ENCODE measurements at places on chromosomes 16 and 17. TPM values are rescaled to one million over a fixed set of nuclear protein-coding genes. Genes with fewer than 3 reads are reported as not detected.

GRCh38 chr17:63740464-63741142 lies 996 bp downstream of the STRADA start:
- DNase-seq: no peak

DNA sequence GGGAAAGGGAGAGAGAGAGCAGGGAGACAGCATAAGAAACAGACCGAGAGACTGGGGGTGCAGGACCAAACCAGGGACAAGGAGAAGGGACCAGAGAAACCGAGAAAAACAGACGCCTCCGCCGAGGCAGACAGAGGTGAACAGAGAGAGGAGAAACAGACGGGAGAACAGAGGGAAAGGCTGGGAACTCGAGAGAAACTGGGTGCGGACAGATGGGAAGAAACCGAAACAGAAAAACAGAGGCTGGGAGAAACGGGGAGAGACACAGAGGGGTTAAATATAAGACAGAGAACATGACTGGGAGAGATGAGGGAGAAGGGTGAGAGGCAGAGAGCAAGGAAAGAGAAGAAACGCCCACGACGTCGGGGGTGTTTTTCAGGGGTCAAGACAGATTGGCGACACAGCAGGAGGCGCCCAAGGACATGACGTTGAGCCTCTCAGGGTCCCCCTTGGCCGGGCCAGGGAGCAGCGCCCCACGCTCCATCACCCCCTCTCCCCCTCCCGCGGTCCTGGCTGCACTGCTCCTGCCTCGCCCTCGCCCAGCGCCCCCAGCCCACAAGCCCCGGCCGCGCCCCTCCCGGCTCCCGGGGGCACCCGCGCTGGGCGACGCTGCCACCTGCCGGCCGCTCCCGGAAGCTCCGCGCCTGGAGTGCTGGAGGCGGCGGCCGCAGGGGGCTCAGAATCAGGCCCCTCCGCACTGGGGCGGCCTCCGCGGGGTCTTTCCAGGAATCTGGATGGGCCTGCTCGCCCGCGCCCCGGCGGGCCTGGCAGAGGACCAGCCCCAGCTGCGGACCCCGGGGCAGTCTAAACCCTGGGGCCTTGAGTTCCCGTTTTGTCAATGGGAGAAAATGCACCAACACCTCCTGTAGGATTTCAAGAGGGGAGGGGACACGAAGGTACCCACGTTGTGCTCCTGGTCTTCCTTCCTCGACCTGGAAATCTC lies 1.3 kb upstream of the TMEM92 start:
- peak; percentile 64 for DNase-seq

- no peak for DNase-seq
Observed at GRCh38 chr17:4786106-4786511, at the start of gene VMO1. Gene VMO1, minus strand, starts transcription at chr17:4786364. Its CDS starts 12 bp downstream, at chr17:4786352.

Gene KCNH6
- total RNA-seq: not detected

Gene EPX
- not detected for total RNA-seq

Gene ORC6
- total RNA-seq: 48.6 TPM

- no peak for DNase-seq
Observed at GRCh38 chr16:27508476-27508875, 41.2 kb downstream of the GTF3C1 start.

DNA sequence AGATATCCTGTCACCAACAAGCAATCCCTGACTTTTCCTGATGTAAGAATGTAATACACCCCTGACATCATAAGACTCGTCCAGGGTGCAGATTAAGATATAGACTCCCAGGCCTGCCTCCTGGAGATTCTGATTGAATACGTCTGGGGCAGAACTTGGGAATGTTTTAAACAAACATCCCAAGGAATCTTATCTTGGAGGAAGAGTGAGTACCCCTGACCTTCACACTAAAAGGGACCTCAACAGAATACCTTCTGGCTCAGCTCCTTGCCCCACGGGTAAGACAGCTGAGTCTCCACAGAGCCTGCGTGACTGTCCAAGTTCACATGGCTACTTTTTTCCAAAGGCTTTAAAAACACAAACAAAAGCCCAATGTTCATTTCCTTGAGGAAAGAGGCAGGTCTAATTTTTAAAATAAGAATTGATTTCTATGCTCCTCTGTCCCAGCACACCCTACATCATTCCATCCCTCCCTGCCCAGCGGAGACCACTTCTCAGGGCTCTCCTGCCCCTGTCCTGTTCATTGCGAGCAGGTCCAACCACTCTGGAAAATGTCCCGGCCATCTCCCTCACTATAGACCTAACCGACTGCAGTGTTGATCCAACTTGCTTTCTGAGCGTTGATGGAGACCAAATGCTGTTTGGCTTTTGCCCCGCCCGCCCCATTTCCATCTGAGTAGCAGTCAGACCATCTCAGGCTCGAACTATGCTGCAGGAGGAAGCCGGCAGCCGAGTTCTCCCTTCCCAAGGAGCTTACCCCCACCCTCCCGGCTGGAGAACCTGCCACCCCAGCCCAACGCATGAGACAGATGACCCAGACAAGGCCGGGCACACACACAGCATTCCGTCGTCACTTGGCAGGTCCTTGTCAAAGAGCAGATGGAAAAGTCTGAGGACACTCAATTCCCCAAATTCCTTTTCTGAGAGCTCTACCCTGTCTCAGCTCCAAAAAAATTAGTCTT lies 44.1 kb upstream of the MYH10 start:
- DNase-seq: no peak

Gene SKAP1
- 71.7 TPM for total RNA-seq

Gene SCNN1B
- not detected for total RNA-seq

DNA sequence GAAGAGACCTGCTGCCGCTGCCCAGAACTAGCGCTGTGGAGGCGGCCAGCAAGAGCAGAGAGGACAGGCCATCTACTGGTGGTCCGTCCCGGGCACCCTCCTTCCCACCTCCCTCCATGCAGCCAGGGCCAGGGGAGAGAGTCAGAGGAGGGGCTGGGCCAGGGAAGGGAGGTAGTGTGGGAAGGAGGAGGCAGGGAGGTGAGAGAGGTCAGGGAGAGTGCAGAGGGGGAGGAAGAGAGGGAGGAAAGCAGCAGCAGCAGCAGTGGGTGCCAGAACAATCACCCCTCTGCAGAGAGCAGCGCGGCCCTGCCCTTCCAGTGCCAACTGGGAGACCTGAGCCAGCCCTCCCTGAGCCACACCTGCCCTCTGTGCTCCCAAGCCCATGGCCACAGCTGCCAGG lies 6.6 kb downstream of the C16orf95 start:
- no peak for DNase-seq

Gene HIC1
- 13.2 TPM for total RNA-seq

DNA sequence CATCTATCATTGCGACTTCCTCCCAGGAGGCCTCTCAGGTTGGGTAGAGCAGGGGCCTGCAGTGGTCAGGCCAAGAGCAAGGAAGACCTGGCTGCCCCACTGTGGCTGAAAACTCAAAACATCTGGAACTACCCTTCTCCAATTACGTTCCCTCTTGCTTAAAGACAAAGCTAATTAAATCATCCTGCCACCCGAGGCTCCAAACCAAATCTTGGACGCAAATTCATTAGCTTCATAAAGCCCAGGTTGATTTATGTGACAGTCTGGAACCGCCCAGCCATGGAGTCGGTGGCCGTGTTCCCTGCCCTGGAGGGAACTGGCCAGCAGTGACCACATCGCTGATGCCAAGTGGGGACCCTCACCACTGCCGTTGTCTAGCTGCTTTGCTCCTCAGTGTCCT lies 21.4 kb downstream of the GRIN2C start:
- no peak for DNase-seq

- DNase-seq: peak; percentile 80
Observed at GRCh38 chr16:53131363-53132071, 76.7 kb downstream of the CHD9 start.

DNA sequence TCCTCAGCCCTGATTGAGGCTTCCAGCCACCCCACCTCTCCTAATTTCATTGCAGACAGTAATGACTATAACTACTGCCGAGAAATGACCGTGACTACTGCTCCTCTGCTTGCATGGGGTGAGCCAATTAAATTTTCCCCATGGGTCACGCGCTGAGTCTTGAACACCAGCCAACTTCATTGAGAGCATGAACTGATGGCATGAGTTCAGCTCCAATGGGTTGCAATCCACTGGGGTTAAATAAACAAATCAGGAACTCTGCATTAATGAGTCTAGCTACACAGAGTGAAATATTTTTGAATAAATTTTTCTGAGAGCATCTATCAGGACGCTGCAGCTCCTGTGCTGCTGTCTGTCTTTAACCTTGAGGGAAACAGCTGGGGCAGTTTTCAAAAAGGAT lies 61.6 kb upstream of the CLEC3A start:
- DNase-seq: no peak

DNA sequence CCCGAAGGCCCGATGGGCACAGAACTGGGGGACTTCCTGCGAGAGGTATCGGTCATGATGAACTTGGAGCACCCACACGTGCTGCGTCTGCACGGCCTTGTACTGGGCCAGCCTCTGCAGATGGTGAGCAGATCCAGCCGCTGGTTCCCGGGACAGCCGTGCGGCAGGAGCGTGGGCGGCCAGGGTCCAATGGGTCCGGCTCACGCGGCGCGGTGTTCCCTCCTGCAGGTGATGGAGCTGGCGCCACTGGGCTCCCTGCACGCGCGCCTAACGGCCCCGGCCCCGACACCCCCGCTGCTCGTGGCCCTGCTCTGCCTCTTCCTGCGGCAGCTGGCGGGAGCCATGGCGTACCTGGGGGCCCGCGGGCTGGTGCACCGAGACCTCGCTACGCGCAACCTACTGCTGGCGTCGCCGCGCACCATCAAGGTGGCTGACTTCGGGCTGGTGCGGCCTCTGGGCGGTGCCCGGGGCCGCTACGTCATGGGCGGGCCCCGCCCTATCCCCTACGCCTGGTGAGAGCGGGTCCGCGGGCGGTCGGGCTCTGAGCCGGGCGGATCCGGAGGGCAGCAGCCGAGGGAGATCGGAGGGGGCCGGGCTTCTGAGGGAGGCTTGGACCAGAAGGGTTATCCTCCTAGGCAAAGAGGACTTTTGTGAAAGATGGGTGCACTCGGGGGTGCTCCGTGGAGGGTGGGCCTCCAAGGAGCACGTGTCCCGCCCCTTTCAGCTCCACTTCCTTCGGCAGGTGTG lies 3.0 kb downstream of the TNK1 start:
- peak; percentile 84 for DNase-seq

DNA sequence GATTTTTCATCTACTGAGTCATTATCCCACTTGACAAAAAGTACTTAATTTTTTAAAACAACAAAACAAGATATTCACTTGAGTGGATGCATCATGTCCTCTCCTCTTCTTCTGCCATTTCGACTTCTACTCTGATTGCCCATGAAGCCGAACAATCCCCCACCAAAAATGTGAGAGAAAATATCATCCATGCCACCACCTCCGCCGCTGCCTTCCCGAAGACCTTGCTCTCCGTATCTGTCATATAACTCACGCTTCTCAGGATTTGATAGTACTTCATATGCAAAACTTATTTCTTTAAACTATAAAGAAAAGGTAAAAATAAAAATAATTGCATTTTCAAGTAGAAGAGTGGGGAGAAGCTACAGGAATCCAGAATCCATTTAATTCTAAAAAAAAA lies 2.2 kb downstream of the DNAJA2 start:
- no peak for DNase-seq

DNA sequence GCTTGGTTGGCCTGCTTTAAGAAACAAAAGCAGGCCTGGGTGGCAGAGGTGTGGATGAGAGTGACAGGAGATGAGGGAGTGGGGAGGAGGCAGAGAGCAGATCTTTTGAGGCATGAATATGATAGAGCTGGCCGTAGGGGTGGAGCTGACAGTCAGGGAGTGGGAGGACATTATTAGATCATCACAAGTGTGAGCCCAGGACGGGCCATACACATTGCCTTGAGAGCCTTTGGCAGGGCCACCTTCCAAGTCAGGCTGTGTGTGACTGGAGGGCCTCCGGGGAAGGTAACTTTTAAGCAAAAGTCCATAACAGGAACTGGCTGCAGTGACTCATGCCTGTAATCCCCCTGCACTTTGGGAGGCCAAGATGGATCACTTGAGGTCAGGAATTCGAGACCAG lies 26.3 kb downstream of the GINS3 start:
- DNase-seq: no peak

Gene TACO1
- 28.2 TPM for total RNA-seq

Gene CES1
- total RNA-seq: not detected

Gene CDC42EP4
- total RNA-seq: 1.7 TPM

DNA sequence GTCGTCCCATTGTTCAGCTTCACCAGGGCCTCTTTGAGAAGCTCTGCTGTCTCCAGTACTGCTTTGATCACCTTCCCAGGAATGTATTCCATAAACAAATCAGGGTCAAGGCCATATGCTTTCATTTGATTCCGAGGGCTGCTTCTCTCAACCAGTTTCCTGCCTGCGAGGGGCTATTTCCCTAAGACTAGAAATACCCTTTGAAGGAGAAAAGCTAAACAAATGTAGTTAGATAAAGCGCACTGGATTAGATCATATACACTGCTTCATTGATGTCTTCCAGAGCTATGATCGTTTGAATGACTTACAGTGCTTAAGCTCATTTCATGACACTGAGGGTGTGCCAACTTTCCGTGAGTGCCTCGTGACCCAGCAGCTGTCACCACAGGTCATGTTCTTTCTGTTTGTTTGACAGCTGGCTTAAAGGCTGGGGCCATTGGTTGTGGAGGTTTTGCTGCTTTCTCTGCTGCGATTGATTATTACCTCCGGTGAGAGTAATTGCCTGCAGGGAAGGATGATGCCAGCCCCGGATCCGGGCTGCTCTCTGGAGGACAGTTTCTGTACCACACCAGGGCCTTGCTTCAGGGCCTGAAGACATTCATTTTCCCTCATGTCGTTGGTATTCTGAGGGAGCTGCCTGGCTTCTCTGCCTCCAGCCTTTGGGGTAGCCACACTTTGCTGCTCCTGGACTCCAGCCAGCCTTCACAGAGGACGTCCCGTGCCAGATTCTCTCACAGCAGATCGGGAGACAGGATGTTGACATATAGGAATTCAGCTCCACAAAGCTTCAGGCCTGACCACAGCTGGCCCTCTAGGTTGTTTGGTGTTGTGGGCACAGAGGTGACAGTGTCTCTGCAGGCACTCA lies 3.9 kb downstream of the TIMM22 start:
- DNase-seq: no peak

- DNase-seq: peak; percentile 54
Observed at GRCh38 chr17:57604771-57605674, 140.1 kb downstream of the CCDC182 start.

- no peak for DNase-seq
Observed at GRCh38 chr16:74627506-74628220, 20.7 kb upstream of the GLG1 start.

- no peak for DNase-seq
Observed at GRCh38 chr16:13083681-13084080, 182.3 kb downstream of the SHISA9 start.

GRCh38 chr16:88854306-88855111 lies 2.2 kb downstream of the GALNS start:
- peak; percentile 30 for DNase-seq

GRCh38 chr16:5575646-5576245 lies 478.2 kb upstream of the EEF2KMT start:
- no peak for DNase-seq
